ENCODE measurements at places on chromosomes 4 and X. TPM values are rescaled to one million over a fixed set of nuclear protein-coding genes. Genes with fewer than 3 reads are reported as not detected.

SPOCK3 gene
- total RNA-seq, result not detected

FAM53A gene
- total RNA-seq, result 1.6 TPM

HHIP gene
- total RNA-seq, result not detected

GRSF1 gene
- 80.7 TPM for total RNA-seq

SERTM2 gene
- not detected for total RNA-seq

ZFX gene
- total RNA-seq, result 41.9 TPM

CENPVL2 gene
- not detected for total RNA-seq

FGD1 gene
- total RNA-seq, result not detected

CSAG1 gene
- total RNA-seq, result not detected

CCNA2 gene
- 125 TPM for total RNA-seq

NDUFB11 gene
- total RNA-seq, result 97.6 TPM
